H4 (cell line): ENCODE measurements at places on chromosomes 3 and 15. TPM values are rescaled to one million over a fixed set of nuclear protein-coding genes. Genes with fewer than 3 reads are reported as not detected.

Gene FAM3D
- 0.17 TPM in 1 of 2 replicates, not detected in the other for total RNA-seq

Gene DRD3
- total RNA-seq, result not detected in 2 replicates

Gene OXTR
- 0.12 and 0.27 TPM in 2 replicates for total RNA-seq

Gene IL5RA
- 0.10 TPM in 1 of 2 replicates, not detected in the other for total RNA-seq

Gene TM4SF18
- total RNA-seq, result 0.08 and 0.39 TPM in 2 replicates

Gene FGF7
- 3.6 and 8.2 TPM in 2 replicates for total RNA-seq

Gene GPR62
- total RNA-seq, result not detected in 2 replicates

Gene ALG1L2
- not detected in 2 replicates for total RNA-seq

Gene RPLP1
- total RNA-seq, result 93.2 and 187 TPM in 2 replicates

Gene SNRPN
- 189 and 228 TPM in 2 replicates for total RNA-seq

Gene ZNF619
- total RNA-seq, result 3.1 and 3.9 TPM in 2 replicates

Gene DZIP3
- 8.0 and 11.7 TPM in 2 replicates for total RNA-seq

Gene DHX36
- 25.9 and 28.8 TPM in 2 replicates for total RNA-seq

Gene OR5AC2
- not detected in 2 replicates for total RNA-seq

Gene AGBL1
- not detected in 2 replicates for total RNA-seq

DNA sequence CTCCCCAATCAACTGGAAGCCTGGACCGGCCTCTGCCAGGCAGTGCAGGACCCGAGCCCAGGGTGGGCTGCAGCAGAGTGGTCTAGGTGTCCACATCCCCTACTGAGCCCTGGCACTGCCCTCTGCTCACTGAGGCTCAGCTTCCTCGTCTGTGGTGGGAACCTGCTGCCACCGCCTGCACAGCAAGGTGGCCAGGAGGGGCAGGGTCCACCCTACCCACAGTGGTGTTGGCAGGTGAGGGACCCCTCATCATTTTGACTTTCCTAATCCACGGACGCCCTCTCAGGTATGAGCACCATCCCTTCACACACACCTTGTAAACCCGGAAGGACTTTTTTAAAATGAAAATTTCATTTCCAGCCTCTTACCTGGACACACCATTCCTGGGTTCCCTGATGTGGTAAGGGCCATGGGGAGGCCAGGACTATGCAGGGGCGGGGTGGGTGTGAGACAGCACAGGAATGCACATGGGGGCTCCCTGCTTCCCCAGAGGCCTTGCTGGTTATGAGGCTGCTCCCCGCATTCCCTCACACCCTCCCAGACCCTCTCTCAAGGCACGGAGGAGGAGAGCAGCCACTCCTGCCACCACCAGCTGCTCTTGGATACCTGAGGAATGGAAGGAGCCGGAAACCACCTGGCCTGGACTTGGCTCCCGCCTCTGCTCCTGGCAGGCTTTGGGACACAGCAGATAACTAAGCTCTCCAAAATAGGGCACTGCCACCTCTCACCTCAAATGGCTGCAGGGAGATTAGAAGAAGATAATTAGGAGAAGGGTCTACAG, 185.9 kb upstream of the TPM1 start:
- no peak for DNase-seq

DNA sequence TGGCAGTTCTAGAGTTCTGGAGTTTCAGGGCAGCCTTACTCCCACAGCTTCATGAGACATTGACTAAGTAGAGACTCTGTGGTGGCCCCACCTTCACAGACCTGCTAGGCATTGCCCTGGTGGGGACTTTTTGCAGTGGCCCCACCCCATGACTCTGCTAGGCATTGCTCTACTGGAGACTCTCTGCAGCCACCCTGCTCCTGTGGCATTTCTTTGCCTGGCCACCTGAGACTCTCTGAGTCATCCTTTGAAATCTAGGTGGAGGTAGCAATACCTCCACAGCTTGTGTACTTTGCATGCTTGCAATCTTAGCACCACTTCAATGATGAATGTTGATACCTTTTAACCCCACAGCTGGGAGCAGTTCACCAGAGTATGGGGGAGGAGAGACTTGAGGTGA, 40.6 kb upstream of the DHX36 start:
- no peak for DNase-seq

GRCh38 chr3:149448331-149448831, 26.1 kb upstream of the TM4SF4 start:
- DNase-seq, result no peak

DNA sequence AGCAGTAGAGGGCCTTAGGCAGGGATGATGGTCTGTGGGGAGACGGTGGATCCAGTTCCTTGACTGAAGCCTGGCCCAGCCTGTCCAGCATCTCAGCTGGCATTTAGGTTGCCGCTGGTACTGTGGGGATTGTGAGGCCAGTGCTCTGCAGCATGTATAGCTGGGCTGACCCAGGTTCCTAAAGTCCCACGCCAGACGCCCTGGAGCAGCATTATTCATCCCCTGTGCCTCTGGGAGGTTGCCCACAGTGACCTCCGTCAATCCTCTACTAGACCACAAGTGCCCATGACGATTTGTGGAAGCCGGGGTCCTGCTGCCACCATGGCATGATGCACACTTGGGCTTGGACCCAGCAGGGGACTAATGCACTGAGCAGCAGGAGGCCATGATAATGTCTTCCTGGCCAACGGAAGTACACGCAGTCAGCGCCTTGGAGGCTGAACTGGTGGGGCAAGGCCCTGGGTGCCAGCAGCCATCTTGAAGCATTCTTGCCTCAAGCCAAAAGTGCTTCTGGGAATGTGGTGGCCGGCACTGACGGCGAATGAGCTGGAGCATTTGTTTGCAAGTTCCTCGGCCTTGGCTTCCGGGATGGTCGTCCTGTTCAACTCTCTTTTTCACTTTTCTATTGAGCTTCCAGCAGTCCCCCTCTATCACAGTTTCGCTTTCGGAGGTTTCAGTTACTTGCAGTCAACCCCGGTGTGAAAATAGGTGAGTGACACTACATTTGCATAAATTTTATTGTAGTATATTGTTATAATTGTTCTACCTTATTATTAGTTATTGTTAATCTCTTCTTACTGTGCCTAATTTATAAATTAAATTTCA, 949.4 kb downstream of the ROBO1 start:
- DNase-seq, result no peak

GRCh38 chr3:134651347-134652041, 672 bp upstream of the KY start:
- no peak for DNase-seq

- no peak for DNase-seq
Measured at GRCh38 chr15:83014205-83014653, 2.8 kb upstream of the C15orf40 start.

- no peak for DNase-seq
Measured at GRCh38 chr3:99881121-99881524, 63.5 kb downstream of the CMSS1 start.

DNA sequence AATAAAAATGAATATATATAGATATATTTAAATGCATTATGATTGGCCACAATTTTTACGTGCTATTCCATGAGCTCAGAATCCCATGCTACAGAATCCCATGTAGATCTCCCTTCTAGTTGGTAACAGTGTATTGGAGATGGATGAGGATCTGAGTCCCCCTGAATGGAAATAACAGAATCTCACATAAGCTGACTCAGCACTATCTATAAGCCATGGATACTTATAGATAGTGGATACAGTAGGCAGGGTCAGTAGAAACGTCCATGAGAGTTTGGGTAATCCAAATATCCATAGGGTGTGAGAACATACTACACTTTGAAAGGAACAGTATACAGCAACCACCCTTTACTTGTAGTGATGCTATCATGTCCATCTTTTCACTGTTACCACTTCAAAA, 375.4 kb downstream of the EPHA6 start:
- DNase-seq, result no peak

DNA sequence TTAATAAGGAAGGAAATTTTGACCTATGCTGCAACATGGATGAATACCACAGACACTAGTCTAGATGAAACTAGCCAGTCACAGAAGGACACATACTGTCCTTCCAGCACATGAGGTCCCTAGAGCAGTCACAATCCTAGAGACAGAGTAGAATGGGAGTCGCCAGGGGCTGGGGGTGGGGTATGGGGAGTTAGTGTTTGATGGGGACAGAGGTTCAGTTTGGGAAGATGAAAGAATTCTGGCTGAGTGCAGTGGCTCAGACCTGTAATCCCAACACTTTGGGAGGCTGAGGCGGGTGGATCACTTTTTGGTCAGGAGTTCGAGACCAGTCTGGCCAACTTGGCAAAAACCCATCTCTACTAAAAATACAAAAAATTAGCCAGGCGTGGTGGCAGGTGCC, 99.2 kb downstream of the TPRA1 start:
- no peak for DNase-seq

- no peak for DNase-seq
Measured at GRCh38 chr15:61200626-61201025, 28.5 kb downstream of the RORA start.

- DNase-seq, result peak; percentile 73
Measured at GRCh38 chr3:158672215-158673176, at the start of gene LXN. TSS of gene LXN (minus strand) at chr3:158672648. CDS start at chr3:158672478, 170 bp downstream.

DNA sequence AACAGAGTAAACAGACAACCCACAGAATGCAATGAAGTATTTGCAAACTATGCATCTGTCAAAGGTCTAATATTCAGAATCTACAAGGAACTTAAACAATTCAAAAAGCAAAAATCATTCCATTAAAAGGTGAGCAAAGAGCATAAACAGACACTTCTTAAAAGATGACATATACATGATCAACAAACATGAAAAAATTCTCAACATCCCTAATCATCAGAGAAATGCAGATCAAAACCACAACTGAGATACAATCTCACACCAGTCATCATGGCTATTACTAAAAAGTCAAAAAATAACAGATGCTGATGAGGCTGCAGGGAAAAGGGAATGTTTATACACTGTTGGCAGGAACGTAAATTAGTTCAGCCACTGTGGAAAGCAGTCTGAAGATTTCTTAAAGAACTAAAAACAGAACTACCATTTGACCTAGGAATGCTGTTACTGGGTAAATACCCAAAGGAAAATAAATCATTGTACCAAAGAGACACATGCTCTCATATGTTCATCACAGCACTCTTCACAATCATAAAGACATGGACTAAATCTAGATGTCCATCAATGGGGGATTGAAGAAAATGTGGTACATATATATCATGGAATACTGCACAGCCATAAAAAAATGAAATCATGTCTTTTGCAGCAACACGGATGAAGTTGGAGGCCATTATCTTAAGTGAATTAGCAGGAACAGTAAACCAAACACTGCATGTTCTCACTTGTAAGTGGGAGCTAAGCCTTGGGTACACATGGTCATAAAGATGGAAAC, 393.3 kb upstream of the CBLB start:
- peak; percentile 38 for DNase-seq

DNA sequence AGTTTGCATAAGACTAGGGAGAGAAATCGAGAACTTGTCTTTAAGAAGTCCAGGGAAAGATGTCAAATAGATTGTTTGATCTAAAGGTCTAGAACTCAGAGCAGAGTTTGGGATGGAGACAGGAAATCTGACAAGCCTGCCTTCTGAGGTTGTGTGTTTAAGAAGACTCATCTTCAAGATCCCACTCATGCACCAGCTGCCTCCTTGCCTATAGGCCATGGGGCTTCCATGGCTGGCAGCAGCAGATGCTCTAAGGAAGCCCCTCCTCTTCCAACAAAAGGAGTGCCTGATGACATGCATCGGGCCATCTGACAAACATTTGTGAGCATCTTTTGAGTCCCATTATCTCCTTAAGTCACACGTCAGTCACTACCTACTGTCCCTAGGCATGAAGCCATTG, 47.4 kb downstream of the WNT5A start:
- no peak for DNase-seq

- no peak for DNase-seq
Measured at GRCh38 chr3:59499000-59499399, 449.2 kb upstream of the CFAP20DC start.

DNA sequence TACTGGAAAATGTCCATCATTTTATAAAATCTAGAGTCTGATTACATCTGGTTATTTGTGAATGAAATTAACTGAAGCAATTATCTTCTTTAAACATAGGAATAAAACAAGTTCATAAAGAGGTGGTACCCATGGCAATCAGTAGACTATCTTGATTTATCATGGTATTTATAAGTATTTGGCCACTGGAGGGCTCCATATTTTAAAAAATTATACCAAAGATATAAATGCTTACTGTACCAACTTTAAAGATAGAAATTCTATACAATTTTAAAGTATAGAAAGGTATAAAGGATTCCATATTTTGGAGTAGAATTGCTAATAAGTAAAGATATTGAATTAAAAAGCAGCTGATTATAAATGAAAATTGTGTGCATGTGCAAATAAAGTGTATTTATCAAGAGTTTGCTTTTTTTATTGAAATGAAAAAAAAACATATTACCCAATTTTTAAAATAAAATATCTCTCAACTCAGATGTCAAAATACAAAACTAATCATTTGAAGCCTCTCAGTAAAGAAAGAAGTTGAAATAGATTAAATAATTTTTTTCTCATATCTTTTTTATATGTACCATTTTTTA, 105.3 kb downstream of the BBX start:
- no peak for DNase-seq

DNA sequence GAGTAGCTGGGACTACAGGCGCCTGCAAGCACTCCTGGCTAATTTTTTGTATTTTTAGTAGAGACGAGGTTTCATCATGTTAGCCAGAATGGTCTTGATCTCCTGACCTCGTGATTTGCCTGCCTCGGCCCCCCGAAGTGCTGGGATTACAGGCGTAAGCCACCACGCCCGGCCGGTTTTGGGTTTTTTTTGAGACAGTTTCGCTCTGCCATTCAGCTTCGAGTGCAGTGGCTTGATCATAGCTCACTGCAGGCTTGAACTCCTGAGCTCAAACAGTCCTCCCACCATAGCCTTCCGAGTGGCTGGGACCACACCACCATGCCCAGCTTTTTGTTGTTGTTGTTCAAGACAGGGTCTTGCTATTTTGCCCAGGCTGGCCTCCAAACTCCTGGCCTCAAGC, 16.0 kb upstream of the SCAP start:
- no peak for DNase-seq

DNA sequence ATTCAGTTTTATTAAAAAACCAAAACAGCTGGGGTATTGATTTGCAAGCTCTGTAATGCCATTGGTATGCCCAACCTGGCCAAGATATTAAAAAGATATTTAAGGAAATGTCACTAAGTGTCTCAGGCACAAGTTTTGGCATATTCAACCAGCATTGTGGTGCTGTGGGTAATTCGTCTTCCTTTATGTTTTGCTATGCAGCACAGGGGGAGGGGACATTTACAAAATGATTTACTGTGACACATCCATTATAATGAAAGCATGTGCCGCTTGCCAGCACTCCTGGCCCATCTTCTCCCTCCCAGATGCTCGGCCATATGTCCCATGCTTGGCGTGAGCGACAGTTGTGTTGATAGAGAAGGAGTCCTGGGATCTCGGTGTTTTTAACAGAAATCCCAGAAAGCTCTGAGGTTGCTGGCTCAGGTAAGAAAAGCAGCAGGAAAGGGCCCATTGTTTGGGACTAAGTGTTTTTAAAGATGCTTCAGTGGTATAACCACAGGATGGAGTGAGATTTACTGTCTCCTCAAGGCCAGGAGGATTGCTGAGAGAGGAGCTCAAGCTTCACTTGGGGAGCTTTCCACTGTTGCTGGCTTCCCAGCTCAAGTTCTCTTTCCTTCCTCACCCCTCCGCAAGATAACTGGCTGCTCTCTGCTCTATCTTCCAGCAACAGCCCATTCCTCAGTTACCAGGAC, 158.2 kb upstream of the TSC22D2 start:
- no peak for DNase-seq

- DNase-seq, result no peak
Measured at GRCh38 chr15:81235276-81236123, 38.8 kb downstream of the IL16 start.
